Panc1 (cell line): ENCODE measurements at places on chromosomes 6 and 20. TPM values are rescaled to one million over a fixed set of nuclear protein-coding genes. Genes with fewer than 3 reads are reported as not detected.

The FAXC gene
- total RNA-seq = 9.0 TPM

The GCNT2 gene
- 42.8 TPM for total RNA-seq

The CUL7 gene
- total RNA-seq = 32.1 TPM

The MYLK4 gene
- 0.85 TPM for total RNA-seq

The ENPP5 gene
- total RNA-seq = not detected

The NOTCH4 gene
- total RNA-seq = 2.0 TPM

The PRSS16 gene
- total RNA-seq = 4.7 TPM

The GPR6 gene
- not detected for total RNA-seq

The BPI gene
- not detected for total RNA-seq

The FKBP1C gene
- 0.49 TPM for total RNA-seq
